WERI-Rb-1 (cell line): ENCODE measurements at places on chromosomes 6 and 20.
A peak's percentile ranks its signal among the peaks of the same experiment; 100 is the strongest.

- no peak for DNase-seq
Measured at GRCh38 chr6:3822747-3823445, 26.3 kb upstream of the FAM50B start.

DNA sequence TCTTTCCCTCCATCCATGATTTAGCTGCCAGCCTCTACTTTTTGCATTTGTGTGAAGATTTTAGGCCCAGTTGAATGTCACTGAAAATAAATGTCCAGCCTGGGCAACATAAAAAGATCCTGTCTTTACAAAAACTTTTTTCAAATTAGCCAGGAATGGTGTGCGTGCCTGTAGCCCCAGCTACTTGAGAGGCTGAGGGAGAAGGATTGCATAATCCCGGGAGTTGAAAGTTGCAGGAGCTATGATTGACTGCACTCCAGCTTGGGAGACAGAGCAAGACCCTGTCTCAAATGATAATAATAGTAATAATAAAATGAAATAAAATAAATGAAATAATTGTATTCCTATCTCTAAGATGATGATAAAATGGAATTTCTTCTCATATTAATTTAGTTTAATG lies 5.0 kb upstream of the GFOD1 start:
- no peak for DNase-seq

- DNase-seq = no peak
Measured at GRCh38 chr20:50872560-50873425, 58.4 kb downstream of the ADNP start.

GRCh38 chr20:21291026-21291425 lies 12.1 kb upstream of the XRN2 start:
- no peak for DNase-seq

DNA sequence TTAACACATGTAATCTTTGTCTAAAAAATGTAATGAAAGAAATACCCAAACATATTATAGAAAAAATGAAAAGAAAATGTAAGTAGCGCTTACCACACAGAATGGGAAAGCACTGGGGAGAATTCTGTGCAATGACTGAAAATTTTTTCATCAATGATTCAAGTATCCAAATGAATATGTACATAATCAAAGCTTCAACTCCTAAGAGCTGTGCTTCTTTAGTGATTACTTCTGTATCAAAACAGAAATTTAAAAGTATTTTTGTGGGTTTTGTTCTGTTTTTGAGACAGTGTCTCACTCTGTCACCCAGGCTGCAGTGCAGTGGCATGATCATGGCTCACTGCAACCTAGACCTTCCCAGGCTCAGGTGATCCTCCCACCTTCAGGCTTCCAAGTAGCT lies 13.7 kb downstream of the LMBRD1 start:
- DNase-seq = no peak

GRCh38 chr20:25668446-25668845 lies 28.2 kb downstream of the ZNF337 start:
- DNase-seq = no peak

GRCh38 chr6:36121787-36122494 lies 8.4 kb upstream of the MAPK13 start:
- peak; percentile 17 for DNase-seq

DNA sequence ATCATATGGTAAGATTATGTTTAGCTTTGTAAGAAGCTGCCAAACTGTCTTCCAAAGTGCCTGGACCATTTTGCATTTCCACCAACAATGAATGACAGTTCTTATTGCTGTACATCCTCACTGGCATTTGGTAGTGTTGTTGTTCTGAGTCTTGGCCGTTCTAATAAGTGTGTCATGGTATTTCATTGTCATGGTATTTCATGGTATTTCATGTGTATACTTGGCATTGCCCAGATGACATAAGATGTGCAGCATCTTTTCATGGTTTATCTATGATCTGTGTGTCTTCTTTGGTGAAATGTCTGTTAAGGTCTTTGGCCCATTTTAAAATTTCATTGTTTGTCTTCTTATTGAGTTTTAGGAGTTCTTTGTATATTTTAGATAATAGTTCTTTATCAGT lies 224.4 kb downstream of the BCAS1 start:
- DNase-seq = no peak

DNA sequence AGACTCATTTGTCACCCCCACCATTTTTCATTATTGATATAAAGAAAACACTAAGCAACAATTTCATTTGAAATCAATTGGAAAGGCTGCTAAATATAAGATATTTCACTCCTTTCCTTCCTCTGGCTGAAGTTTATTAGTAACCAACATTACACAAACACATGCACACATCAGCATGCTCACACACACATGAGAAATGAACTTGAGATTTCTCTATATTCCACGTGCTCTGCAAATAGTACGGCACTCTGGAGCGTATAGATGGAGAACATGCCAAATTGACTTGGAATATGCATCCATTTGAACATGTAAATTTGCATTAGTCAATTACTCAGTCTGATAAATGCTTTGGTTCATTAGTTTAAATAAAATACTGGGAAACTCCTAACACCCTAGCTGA lies 37.1 kb upstream of the F13A1 start:
- no peak for DNase-seq

DNA sequence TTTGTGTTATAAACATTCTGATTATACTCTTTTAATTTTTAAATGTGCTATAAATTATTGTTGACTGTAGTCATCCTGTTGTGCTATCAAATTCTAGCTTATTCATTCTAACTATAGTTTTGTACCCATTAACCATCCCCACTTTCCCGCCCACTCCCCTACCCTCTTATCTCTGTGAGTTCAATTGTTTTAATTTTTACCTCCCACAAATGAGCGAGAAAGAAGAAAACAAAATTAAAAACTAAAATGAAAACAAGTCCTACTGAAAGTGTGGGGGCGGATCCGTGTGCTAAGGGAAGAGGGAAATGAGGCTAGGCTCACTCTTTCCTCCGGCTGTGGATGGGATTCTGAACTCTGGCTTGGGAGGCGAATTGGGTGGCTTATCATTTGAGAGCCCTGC lies 6.6 kb upstream of the ZNF831 start:
- no peak for DNase-seq

- DNase-seq = no peak
Measured at GRCh38 chr6:53179961-53180651, 31.5 kb upstream of the GCM1 start.

GRCh38 chr6:7691675-7692452 lies 34.0 kb upstream of the BMP6 start:
- no peak for DNase-seq

GRCh38 chr6:34901930-34902329 lies 12.9 kb downstream of the ANKS1A start:
- no peak for DNase-seq

DNA sequence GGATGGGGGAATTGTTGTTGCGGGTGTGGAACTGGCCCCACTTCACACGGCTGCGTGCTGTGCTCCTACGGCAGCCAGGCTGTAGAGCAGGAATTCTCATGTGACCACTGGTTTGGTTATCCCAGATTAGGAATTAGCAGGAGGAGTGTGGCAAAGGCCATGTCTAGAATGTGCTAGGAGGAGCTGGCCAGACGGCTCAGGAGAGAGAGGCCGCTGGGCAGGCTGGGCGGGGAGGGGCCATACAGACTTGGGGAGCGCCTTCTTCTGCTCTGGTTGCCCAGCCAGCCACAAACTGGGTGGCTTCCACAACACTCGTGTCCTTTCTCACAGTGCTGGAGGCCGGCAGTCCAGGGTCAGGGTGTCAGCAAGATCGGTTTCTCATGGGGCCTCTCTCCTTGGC lies 245.0 kb upstream of the QKI start:
- DNase-seq = no peak

DNA sequence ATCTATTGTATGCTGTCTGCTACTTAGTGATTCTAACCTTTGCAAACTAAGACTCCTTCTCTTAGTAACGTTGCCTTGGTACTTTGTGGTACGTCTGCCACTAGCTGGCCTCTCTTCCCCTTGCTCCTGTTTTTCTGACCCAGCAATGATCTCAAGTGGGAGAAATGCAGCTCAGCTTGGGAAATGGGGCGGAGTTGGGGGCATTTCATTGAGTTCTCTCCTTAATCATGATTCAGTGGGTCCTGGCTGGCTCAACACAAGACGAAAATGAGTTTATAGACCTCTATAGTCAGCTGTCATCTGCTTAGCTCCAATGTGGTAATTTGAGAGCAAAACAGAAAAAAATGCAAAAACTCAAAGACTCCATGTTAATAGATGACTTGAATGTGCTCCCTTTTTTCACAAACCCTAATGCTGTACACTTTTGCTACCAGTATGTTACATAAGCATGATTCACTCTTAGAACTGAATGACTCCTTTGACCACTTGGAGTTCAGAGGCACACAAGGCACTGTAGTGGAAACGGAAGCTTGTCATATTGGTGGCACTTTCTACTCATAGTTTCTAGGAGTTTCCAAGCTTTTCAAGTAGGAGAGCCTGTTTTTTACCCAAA lies 55.3 kb upstream of the SOX4 start:
- DNase-seq = no peak

GRCh38 chr6:903761-904160 lies 210.8 kb upstream of the EXOC2 start:
- DNase-seq = no peak

- DNase-seq = no peak
Measured at GRCh38 chr6:101386982-101387381, 6.5 kb upstream of the GRIK2 start.

- DNase-seq = no peak
Measured at GRCh38 chr20:60900618-60901017, 351.4 kb upstream of the CDH4 start.

- no peak for DNase-seq
Measured at GRCh38 chr6:42572523-42572922, 8.7 kb downstream of the UBR2 start.

GRCh38 chr6:144017166-144018094 lies 9.4 kb upstream of the PLAGL1 start:
- DNase-seq = no peak

- DNase-seq = no peak
Measured at GRCh38 chr6:41408576-41408975, 73.2 kb downstream of the NCR2 start.

- no peak for DNase-seq
Measured at GRCh38 chr20:11227602-11228001, 553.8 kb upstream of the JAG1 start.

GRCh38 chr6:72689107-72689954 lies 67.5 kb downstream of the KCNQ5 start:
- DNase-seq = no peak

DNA sequence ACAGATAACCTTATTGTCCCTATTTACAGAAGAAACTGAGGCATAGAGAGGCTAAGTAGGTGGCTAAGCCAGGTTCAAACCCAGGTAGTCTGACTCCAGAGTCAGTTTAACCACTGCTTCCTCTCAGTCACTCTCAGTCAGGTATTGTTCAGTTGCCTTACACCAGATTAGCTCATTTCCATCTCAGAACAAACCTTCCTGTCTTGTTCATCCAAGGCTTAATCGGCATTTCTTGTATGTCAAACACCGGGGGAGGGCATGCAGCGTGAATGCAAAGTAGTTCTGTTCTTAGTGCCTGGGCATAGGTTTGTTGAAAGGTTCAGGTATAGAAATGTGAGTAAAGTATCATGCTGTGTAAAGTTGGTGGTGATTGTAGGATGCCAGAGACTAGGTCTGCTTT lies 51.7 kb downstream of the CTNNBL1 start:
- DNase-seq = no peak

GRCh38 chr6:136592930-136593673 lies 42.9 kb upstream of the MAP7 start:
- DNase-seq = no peak

DNA sequence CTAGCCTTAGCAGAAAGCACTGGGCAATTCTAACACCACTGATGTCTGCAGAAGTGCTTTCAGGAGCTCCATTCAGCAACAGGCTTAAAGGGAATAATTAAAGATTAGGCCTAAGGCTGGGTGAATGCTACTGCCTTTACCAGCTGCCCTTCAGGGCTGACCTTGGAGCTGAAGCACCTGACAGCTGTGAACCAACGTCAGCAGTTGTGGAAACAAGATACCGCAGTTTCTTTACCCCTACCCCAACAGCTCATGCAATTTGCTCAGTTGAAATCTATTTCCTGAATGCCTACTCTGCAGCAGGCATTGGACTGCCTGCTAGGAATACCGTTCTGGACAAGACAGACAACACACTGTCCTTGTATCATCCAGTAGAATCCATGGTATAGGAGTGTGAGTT lies 51.5 kb upstream of the ADTRP start:
- DNase-seq = peak; percentile 73

- no peak for DNase-seq
Measured at GRCh38 chr20:62830821-62831220, 14.0 kb downstream of the COL9A3 start.

DNA sequence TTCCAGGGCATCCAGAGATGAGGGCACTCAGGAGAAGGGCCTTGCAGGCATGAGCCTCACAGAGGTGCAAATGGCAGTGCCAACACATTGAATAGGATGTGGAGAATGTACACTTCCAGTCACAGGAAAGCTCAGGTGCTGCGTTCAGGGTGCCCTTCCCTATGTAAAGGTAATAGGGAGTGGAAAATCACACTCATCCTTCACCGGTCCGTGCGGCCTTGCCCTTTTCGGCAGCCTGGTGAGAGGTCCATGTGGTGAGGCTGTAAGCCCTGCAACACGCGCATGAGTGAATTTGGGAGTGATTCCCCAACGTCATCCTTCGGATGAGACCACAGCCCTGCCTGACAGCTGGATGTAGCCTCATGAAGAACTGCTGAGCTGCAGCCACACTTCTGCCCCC lies 43.0 kb upstream of the RPS6KA2 start:
- DNase-seq = no peak

GRCh38 chr6:47162793-47163192 lies 120.7 kb upstream of the ADGRF1 start:
- no peak for DNase-seq

- no peak for DNase-seq
Measured at GRCh38 chr6:20969551-20969950, 435.3 kb downstream of the CDKAL1 start.

DNA sequence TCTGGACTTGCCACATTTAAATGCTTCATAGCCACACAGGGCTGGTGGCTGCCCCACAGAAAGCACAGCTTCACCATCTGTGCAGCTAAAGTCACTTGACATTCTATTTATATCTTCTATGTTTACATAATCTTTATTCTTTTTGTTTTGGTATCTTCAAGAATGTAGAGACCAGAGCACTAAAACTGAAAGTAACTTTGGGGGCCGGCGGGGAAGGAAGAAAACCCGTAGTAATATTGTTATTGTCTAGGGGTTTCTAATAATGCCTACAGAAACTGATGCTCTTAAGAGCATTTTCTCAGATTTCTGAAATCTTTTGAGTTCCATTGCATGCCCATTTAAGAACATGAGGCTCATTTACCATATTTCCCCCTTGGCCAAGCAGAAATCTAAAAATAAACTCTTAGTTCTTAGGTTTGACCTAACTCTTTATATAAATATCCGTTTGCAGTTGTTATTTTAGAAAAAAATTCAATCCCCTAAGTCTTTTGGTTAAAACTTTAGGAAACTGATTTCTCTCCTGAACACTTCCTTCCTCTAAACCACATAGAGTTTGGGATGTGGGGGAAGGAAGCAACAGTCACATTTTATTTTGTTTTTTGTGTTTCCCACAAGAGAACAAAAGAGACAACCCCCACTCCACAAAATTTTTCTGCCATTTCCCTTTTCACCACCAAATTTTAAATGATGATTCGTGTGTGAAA lies 207.6 kb downstream of the OGFRL1 start:
- DNase-seq = no peak
